ENCODE measurements at places on chromosomes 2 and 18.

GRCh38 chr2:59583173-59583765 is 970.2 kb downstream of the BCL11A start:
- no peak for DNase-seq

GRCh38 chr2:64708829-64709228 is 55.1 kb upstream of the SERTAD2 start:
- no peak for DNase-seq

DNA sequence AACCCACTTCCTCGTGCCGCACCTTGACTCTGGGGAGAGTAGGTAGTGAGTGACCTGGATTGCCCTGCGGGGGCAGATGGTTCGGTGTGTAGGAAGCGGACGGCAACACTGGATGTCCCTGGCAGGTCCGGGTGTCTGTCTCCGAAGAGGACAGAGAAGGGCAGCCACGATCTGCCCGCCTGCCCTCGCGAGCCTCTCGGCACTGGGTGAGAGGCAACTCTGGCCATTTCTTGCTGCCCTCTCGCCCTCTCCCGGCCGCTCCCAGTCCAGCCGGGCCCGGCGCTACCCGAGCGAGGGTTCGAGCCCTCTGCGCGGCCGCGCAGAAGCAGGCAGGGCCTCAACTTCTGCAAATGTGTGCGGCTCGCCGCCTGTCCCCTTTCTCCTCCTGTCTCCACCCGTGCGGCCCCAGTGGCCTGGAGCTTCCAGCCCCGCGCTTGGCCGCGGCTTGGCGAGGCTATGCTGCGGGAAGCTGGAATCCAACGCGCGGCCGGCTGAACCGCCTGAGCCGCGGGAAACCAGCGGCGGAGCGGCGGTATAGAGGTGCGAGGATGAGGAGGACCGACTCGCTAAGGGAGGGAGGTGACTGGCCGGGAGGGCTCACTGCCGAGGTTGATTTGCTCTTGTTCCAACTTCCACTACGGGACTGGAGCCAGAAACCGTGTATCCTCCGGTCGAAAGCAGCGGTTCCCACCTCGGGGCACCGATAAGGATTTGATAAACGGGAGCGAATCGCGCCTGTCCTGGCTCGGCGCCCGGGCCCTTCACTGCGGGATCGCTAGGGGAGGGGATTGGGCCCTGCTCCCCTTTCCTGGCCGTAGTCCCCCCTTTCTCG is 1.5 kb downstream of the EPAS1 start:
- peak; percentile 61 for DNase-seq

- peak; percentile 18 for DNase-seq
Observed at GRCh38 chr2:49616800-49617199, 462.5 kb upstream of the FSHR start.

- DNase-seq: no peak
Observed at GRCh38 chr18:59498506-59499086, 139.5 kb upstream of the LMAN1 start.

GRCh38 chr18:3930126-3931012 is 480.4 kb downstream of the TGIF1 start:
- DNase-seq: no peak

- DNase-seq: peak; percentile 26
Observed at GRCh38 chr18:70335892-70336726, 47.3 kb downstream of the SOCS6 start.

DNA sequence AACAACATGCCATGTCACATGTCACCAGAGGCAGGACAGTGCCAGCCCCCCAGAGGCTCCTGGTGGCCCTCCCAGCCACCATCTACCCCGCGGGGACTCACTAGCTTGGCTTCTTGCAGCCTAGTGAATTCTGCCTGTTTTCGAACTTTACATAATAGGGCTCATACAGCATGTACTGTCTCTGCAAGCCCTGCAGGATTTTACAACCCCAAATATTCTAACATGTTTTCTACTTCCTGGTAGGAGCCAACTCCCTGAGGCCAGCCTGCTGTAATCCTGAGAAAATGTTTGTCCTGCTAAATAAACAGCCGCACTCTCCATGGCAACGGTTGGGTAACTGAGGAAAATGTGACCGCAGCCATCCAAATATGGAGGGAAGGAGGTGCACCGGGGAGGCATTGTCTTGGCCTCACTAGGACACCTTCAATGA is 2.7 kb downstream of the PER2 start:
- peak; percentile 99 for DNase-seq

DNA sequence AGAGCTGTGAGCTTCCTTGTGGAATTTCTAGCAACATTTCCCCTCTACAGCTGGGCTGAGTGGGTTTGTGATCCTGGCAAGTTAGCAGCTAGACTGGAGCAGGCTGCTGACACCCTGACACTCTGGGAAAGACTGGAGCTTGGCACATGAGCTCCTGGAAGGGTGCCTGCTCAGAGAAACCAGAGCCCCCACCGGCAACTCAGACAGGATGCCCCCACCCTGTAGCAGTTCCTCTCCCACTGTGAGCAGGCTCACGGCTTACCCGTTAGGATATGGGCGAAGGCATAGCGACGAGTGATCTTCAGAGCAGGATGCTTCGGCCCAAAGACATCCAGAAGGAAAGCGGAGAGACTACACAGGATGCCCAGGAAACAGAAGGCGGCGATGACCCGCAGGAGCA is 11.2 kb downstream of the TMEM127 start:
- DNase-seq: no peak

DNA sequence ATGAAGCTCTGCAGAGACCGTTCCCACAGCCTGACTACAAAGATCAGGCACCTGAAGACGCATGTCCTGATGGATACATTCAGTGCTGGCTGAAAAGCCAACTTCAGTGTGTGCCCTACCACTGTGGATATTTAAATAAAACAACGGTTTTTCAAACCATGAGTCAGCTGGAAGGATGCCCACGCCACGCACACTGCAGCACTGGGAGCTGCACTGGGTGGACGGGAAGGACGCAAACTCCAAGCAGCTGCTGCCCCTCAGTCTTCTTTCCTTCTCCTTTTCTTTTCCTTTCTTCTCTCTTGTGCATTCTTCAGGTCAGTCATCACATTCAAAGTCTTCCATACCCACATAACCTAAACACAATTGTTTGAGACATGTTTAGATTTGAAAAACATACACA is 7.9 kb downstream of the TMEM18 start:
- peak; percentile 30 for DNase-seq

- DNase-seq: no peak
Observed at GRCh38 chr18:45015788-45016128, 335.1 kb downstream of the SETBP1 start.

GRCh38 chr2:169900686-169901085 is 73.4 kb downstream of the UBR3 start:
- DNase-seq: no peak

- DNase-seq: no peak
Observed at GRCh38 chr18:2186967-2187366, 384.3 kb downstream of the METTL4 start.

GRCh38 chr2:7205151-7205830 is 288.1 kb downstream of the RNF144A start:
- DNase-seq: no peak

- DNase-seq: no peak
Observed at GRCh38 chr2:222952204-222952603, 91.4 kb downstream of the ACSL3 start.

DNA sequence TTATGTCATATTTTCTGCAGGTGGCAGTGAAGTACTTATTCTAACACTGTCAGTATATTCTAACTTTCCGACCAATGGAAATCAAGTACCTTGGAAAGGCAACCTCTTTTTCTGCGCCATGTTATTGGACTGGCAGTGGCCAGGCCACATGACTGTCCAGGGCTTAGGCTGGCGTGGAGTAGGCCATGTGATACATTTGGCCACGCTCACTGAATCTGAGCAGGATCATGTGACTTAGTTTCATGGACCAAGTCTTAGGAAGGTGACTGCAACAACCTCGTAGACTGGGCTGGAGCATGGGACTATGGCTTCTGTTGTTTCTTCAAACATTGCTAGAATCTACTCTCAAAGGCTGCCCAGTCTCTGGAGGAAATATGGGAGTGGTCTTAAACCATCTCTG is 60.4 kb upstream of the HAAO start:
- DNase-seq: no peak

All from mesenchymal stem cell (in vitro differentiated cells and primary cell).